ENCODE measurements at places on chromosomes 1 and 21. TPM values are rescaled to one million over a fixed set of nuclear protein-coding genes. Genes with fewer than 3 reads are reported as not detected.

CYP4A22 gene
- total RNA-seq: not detected

RIIAD1 gene
- total RNA-seq: not detected

RSPH1 gene
- total RNA-seq: 0.43 TPM

PLA2G2F gene
- total RNA-seq: not detected

DAB1 gene
- 0.91 TPM for total RNA-seq

FAM72C gene
- 0.61 TPM for total RNA-seq

SARS1 gene
- total RNA-seq: 355 TPM

SFN gene
- 14.5 TPM for total RNA-seq

COX20 gene
- total RNA-seq: 48.0 TPM

TBX15 gene
- total RNA-seq: 0.07 TPM

IRF6 gene
- total RNA-seq: 21.2 TPM

FBXO2 gene
- 54.9 TPM for total RNA-seq

GPA33 gene
- 1.2 TPM for total RNA-seq

GADD45A gene
- total RNA-seq: 127 TPM

ZNF648 gene
- not detected for total RNA-seq

All from astrocyte (in vitro differentiated cells and primary cell).